Omental fat pad (tissue), 4 donors: ENCODE measurements at places on chromosomes 5 and 9.

DNA sequence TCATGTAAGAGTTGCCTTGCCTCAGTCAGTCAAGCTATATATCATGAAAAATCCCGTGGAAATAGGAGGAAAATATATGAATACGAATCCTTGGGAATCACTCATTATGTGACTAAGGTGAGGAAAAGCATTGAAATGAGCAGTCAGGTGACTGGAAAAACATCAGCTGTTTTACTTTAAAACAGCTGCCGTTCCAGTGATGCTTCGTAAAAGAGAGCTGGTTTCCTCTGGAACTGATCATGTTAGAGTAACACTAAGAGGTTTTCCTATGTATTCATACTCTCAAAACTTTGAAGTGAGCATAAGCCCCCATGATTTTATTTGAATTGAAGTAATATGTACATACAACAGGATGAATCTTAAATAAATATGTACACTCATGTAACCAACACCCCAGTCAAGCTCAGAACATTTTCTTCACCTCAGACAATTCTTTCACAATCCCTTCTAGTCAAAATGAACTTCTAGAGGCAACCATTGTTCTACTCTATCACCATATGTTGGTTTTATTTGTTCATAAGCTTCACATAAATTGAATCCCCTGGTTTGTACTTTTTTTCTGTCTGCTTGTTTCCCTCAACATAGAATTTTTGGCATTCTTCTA lies 107.7 kb downstream of the SLC25A46 start:
- no peak for DNase-seq

GRCh38 chr5:88203981-88204750 lies 64.5 kb downstream of the TMEM161B start:
- DNase-seq, result no peak

GRCh38 chr5:36360307-36360706 lies 58.6 kb upstream of the RANBP3L start:
- no peak for DNase-seq

DNA sequence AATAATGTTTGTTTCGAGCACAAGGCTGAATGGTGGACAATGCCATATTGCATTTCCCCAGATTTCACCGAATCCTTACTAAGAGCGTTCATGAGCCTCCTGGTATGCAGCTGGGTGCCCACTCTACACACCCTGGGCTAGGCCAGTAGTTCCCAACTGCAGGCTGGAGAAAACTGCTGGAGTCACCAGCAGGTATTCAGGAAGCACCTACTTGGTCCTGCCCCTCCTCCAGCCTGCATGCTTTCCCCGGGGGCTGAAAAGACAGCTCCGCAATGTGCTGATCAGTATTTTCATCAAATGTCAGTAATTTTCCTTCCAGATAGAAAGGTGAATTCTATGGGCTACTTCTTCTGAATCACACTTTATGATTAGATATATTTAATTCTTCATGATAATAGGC lies 34.4 kb downstream of the SRD5A1 start:
- DNase-seq, result no peak

- no peak for DNase-seq
Measured at GRCh38 chr5:67676863-67677262, 480.3 kb upstream of the CD180 start.

GRCh38 chr9:19026375-19026774 lies 6.6 kb downstream of the SAXO1 start:
- DNase-seq, result no peak
